HTR-8/SVneo (cell line): ENCODE measurements at places on chromosomes 16 and 17.

GRCh38 chr17:66459811-66460270 lies 157.4 kb downstream of the PRKCA start:
- peak; percentile 88 for DNase-seq

DNA sequence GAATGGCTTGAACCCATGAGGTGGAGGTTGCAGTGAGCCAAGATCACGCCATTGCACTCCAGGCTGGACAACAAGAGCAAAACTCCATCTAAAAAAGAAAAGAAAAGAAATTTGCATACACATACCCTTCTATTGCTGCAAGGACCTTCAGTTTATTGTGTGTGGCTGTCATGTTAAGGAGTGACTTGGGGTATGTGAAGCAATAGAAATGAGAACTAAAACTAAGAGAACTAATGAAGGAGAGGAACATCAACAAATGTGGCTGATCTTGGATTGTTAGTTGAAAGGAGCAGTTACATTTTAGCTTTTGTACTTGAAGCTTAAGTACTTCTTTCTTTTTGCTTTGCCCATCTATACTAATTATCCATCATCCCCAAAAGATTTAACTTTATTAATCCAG lies 12.7 kb upstream of the NSRP1 start:
- no peak for DNase-seq

- DNase-seq = no peak
These were observed 32.0 kb downstream of the GTF3C1 start for GRCh38 chr16:27517664-27518063.

- DNase-seq = no peak
These were observed 691 bp upstream of the TMEM98 start for GRCh38 chr17:32927201-32927723.

DNA sequence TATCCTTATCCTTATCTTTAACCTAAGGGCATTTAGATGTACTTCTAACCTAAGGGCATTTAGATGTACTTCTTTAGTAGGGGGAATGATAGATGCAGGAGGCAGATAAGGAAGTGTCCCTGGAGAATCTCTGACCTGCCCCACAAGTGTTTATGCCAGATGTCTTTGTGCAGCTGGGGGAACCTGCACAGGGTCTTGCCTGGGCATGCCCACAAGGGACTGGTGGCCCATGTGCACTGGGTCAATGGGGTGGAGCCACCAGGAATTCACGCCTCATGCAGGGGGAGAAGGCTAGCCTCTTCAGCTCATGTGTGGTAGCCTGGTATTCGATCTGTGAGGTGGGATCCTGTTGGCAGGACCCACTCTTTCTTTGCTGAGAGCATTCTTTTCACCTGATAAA lies 38.0 kb downstream of the CA10 start:
- DNase-seq = no peak
